ENCODE measurements at places on chromosomes 12 and 14. TPM values are rescaled to one million over a fixed set of nuclear protein-coding genes. Genes with fewer than 3 reads are reported as not detected.

Gene DNAH10
- total RNA-seq: 0.45 TPM

Gene KRT3
- total RNA-seq: not detected

Gene AQP2
- not detected for total RNA-seq

Gene KRT79
- not detected for total RNA-seq

Gene WNT5B
- 8.5 TPM for total RNA-seq

Gene MMP14
- total RNA-seq: 62.9 TPM
